ENCODE measurements at places on chromosomes 5 and 9.

- no peak for DNase-seq
Measured at GRCh38 chr9:99592834-99593574, 228.7 kb upstream of the NR4A3 start.

DNA sequence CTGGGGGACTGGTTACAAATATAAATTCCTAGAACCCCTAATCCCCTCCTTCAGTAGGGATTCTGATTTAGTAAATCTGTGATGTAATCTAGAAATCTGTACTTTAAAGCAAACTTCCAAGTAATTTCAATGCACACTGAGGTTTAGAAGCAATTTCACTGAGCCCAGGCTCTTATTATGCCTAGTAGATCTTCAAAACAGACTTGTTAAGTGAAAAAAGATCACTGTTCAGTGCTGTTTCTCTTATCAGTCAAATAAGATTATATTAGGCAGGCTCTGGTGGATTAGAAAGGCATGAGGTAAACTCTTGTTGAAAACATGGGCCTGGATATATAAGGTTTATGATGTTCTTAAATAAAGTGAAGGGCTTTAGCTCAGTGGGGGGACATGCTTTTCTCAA lies 293.9 kb downstream of the ADGRV1 start:
- no peak for DNase-seq

DNA sequence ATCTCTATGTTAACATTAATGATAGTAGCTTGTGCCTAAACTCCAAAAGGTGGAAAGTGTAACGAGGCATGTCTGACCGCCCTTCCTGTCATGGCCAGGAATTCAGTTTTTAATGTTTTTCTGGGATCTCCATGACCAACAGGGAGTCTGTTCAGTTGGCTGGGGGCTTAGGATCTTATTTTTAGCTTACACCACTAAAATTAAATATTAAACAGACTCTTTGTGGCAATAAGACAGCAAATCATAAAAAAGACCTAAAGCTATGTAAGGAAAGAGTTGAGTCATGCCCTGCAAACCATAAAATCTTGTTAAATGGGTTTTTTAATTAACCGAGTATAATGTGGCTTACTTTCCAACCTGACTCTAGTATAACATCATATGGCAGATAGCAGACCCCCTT lies 247.8 kb downstream of the DIRAS2 start:
- DNase-seq: no peak

DNA sequence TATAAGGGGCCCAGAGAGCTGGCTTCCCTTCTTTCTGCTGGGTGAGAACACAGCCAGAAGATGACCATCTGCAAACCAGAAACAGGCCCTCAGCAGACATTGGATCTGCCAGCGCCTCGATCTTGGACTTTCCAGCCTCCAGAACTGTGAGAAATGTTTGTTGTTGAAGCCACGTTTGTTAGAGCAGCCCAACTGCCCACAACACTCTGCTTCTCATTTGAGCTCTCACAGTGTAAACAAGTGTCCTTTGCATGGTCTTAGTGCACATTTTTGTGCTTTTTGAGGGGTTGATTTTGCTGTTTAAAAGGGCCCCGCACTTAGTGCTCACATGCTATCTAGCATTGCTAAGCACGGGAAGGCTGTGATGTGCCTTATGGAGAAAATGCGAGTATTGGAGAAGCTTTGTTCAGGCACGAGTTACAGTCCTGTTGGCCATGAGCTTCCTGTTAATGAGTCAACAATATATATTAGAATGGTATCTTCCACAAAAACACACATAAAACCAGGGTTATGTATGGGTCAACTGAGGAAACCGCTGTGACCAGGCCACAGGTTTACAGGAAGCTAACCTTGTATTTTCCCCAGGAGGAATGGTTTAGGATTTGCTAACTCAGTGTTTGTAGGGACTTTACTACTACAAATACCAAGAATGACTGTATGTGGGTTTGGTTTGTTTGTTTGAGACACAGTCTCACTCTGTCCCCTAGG lies 11.9 kb downstream of the CMBL start:
- no peak for DNase-seq

DNA sequence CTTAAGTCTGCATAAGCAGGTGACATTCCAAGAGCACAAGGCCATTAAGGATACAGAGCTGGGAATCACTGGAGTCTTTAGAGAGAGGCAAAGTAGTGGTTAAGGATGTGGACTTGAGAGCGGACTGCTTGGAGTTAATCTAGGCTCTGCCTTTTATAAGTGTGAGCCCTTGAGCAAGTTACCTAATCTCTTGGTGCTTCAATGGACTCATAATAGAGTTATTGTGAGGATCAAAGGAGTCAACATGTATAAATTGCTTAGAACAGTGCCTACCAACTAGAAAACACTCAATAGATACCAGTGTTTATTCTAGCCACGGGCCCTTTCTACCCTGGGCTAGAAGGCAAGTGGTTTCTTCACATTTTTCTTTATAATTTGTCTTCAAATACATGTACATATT lies 819.4 kb downstream of the NR2F1-AS1 start:
- DNase-seq: no peak

- no peak for DNase-seq
Measured at GRCh38 chr5:39948341-39948740, 523.6 kb upstream of the DAB2 start.

- DNase-seq: no peak
Measured at GRCh38 chr5:168342151-168342825, 50.8 kb downstream of the WWC1 start.

DNA sequence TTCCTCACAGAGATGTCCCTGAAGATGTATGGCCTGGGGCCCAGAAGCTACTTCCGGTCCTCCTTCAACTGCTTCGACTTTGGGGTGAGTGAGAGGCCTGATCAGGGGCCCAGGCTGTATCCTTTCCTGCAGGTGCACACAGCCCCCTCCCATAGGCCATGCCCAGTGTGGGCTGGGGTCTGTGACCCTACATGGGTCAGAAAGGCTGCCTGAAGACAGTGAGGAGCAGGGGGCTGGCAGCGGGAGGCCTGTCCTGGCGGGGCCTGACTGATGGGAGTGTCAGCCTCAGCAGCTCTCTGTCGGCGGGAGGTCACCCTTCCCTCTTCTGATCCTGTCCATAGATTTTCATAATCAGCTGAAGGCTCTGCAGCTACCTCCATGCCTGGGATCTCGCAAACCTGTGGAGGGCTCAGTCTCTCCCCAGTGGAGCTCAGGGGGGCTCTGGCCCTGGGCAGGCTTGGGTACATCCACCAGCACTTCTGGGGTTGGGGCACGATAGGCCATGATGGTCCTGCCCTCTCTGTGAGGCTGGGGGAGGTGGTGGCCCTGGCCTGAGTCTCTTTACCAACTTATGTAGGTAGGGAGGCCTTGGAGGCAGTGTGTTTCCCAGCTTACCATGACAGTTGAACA lies 98.5 kb downstream of the CACNA1B start:
- DNase-seq: no peak

DNA sequence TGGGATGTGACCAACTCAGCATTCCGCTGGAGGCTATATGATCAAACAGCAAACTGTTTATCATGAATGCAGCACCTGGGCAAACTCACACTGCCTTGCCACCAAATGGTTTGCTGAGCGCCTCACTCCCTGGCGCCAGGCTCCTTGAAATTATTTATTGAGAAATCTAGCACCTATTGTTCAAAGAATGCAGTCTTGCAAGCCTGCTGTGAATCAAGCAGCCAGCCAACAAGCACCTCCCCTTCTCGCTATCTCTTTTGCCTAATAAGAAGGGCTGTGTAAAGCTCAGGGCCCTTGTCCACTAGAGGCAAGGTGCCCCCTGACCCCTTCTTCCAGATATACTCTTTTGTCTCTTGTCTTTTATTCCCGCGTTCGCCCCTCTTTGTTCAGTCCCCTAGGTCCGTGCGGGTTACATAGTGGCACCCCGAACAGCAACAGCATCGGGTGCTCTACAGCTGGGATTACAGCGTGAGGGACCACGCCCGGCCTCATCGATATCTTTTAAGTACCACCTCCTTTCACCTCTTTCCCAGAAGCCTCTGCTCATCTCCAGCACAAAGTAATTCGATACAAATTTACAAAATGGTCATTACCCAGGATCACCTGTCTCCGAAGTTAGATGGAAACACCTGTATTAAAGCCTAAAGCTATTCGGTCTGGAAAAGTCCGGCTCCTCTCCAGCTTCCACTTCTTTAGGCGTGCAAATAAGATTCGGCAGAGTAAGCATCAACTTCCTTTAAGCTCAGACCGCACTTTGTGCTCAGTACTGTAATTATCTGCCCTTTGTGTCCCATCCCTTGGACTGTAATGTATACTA lies 896 bp downstream of the RIGI start:
- DNase-seq: no peak

DNA sequence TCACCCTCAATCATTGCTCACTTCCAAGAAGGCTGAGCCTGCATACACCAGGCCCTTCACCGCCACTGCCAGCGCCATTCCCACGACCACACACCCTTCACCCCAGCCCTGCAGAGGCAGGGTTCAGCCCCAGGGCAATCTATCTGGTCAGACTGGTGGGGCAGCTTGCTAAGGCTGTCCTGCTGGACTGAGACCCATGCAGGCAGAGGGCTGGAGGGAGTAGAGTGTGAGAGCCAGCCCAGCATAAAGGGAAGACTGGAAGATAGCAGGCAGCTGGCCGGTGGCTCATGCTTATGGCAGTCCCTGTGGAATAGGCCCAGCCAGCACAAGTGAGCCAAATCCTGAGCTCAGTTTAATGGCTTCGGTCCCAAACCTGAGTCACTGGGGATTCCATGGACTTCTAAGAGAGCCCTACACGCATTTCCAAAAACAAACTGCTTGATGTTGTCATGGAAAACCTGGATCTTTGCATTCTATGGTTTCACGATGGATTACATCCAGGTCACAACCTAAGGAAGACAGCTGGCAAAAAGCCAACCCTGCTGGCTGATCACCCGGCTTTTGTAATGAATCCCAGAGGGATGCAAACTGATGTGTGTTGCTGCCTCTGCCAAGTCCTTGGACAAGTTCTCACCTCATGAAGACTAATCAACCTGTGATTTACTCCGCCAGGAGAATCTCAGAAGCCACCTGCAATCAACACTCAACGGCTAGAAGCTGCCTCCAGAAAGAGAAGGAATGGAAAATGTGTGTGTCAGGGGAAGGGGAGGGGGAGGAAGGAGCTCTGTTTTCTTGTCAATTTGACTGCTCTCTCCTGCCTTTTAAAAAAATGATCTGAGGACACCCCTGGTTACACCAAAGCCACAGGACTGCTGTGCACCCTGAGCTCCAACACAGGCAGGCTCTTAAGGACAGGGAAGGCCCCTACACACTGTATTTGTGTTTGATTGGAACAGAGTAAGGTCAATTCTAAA lies 143.6 kb downstream of the LHFPL2 start:
- DNase-seq: peak; percentile 92

DNA sequence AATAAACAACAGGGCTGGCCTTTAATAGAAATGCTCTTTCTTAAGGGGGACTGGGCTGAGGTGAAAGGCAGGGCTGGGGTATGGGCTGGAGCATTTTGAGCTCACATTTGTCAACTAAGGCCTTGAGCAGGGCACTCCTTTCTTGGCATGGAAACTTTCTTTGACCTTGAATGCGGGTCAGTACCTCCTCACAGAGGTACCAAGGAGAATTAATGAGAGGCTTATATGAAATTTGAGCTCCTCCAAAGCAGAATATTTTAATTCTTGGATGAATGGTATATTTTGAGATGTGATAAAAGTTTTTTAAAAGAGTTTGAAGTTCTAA lies 3.1 kb downstream of the CYSTM1 start:
- no peak for DNase-seq

GRCh38 chr5:93791518-93791972 lies 50.1 kb upstream of the POU5F2 start:
- DNase-seq: no peak

DNA sequence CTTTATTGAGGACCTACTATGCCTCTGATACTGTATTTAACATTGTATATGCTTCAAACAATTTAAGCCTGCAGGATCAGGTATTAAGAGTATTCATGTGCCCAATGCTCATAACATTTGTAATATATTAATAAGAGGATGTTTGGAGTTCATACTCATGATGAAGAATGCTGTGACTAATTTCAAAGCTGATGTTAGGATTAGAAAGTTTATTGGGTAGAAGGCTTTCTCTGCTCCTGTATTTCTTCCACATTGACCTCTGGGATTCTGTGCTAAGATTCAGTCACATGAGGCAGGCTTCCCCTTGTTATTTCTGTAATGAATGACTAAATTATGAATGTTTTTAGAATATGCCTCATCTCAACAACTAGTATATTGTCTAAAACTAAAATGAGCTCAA lies 456.4 kb downstream of the NFIB start:
- DNase-seq: no peak

- DNase-seq: no peak
Measured at GRCh38 chr5:159854916-159855315, 61.4 kb upstream of the ADRA1B start.

- peak; percentile 42 for DNase-seq
Measured at GRCh38 chr5:172642926-172643871, 2.1 kb downstream of the NEURL1B start.

GRCh38 chr5:5652181-5652580 lies 229.7 kb downstream of the ICE1 start:
- DNase-seq: no peak

GRCh38 chr9:68429631-68430030 lies 73.2 kb downstream of the PGM5 start:
- DNase-seq: no peak

DNA sequence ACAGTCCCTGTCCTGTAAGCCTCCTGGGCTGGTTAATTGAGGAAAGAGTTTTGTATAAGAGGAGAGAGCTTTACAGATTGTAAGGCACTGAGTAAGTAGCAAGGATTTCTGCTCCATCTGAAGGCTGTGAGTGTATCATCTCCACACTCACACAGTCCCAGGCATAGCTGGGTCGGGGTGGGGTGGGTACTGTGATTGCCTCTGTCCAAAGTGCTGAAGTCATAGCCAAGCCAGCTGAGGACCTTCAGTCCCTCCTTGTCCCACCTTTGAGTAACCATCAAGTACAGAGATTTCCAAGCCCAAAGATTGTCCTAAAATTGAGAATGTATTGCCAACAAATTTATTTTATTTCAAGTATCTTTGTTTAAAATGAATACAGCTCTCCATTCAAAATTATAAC lies 5.5 kb upstream of the DNAJB5 start:
- no peak for DNase-seq

DNA sequence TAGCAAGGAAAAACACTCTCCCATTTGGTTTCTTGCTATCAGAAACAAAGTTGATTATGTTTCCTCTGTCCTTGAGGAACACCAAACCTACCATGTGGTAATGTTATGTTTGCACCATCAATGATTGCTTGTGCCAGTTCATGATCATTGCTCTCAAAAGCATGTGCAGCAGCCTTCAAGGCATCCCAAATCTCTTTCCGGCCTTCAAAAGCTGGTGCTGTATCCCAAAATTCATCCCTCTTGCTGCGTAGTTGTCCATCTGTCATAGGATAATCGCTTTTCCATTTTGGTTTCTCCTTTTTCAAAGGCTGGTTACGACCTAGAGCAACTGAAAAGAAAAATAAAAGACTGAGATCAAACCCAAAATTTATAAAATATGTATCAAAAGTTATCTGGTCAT lies 40.1 kb downstream of the EFCAB9 start:
- no peak for DNase-seq

- DNase-seq: no peak
Measured at GRCh38 chr5:81717226-81717625, 33.7 kb downstream of the SSBP2 start.

- DNase-seq: peak; percentile 22
Measured at GRCh38 chr5:145681686-145682085, 153.5 kb downstream of the PRELID2 start.

GRCh38 chr5:129593525-129593924 lies 133.4 kb downstream of the ADAMTS19 start:
- DNase-seq: no peak
